ENCODE measurements at places on chromosomes 3 and 15. TPM values are rescaled to one million over a fixed set of nuclear protein-coding genes. Genes with fewer than 3 reads are reported as not detected.
A peak's percentile ranks its signal among the peaks of the same experiment; 100 is the strongest.

GRCh38 chr15:101357333-101357732 is 62.3 kb upstream of the SNRPA1 start:
- no peak for DNase-seq

GRCh38 chr3:171055336-171056178 is 29.0 kb upstream of the SLC2A2 start:
- DNase-seq = no peak

- DNase-seq = no peak
These were observed 38.5 kb downstream of the TAMM41 start for GRCh38 chr3:11808231-11808630.

- DNase-seq = no peak
These were observed 9.7 kb downstream of the ETV5 start for GRCh38 chr3:186099178-186099577.

DNA sequence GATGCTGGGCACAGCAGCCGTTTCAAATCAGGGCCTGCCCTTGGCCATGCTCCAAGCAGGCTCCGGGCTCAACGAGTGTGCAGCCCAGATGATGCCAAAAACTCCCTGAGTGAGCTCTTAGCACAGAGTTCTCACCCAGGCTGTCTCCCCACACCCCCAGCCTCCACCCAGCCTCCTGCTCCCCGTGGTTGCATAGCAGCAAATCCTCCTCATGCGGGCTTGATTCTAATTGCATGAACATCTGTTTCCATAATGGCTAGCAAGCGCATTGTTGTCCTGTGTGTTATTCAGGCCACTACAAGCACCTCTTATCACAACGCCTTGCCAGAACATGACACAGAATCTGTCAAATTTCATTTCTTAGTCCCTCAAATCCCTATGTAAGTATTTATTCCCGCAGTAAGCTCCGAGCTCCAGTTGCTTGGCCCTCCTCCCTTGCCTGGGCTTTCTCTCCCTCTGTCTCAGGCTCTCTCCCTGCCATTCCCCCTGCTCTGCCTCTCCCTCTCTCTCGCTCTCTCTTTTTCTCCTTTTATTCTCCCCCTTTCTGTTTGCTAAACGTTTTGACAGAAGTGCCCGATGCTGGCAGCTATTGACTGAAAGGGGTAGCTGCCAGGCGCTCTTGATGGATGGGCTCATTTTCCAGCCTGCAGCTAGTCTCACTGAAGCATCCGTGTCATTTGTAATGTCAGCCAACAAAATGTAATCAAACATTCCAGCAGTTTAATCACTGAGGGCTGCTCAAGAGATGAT is 306.5 kb downstream of the IL20RB start:
- DNase-seq = no peak

DNA sequence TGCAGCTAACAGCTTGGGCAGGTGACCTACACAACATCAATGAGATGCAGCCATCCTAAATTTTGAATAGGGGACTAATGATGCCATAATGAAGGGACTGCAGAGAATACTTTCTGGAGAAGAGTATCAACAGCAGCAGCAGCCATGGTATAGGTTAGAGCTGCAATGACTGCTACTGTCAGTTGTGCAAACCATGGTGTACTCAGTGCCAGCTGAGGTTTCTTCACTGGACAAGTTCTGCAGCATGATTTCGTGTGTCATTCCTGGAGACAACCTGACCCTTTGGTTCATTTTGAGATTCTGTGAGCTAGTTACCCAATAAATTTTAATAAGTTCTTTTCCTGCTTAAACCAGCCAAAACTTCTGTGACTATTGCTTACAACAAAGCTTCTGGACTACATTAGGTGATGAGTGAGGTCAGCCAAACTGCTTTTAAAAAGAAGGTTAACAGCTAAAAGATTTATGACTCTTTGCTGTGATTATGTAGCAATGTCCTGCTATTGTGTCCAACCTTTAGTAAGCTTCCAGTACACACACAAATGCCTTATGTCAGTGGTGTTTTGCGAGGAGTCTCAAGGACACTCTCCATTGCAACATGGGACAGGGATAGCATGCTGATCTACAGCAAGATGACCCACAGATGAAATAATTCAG is 4.8 kb upstream of the DAZL start:
- no peak for DNase-seq

- DNase-seq = no peak
These were observed 31.3 kb upstream of the SACM1L start for GRCh38 chr3:45657853-45658252.

- DNase-seq = no peak
These were observed 9.6 kb upstream of the SMARCC1 start for GRCh38 chr3:47791193-47791855.

DNA sequence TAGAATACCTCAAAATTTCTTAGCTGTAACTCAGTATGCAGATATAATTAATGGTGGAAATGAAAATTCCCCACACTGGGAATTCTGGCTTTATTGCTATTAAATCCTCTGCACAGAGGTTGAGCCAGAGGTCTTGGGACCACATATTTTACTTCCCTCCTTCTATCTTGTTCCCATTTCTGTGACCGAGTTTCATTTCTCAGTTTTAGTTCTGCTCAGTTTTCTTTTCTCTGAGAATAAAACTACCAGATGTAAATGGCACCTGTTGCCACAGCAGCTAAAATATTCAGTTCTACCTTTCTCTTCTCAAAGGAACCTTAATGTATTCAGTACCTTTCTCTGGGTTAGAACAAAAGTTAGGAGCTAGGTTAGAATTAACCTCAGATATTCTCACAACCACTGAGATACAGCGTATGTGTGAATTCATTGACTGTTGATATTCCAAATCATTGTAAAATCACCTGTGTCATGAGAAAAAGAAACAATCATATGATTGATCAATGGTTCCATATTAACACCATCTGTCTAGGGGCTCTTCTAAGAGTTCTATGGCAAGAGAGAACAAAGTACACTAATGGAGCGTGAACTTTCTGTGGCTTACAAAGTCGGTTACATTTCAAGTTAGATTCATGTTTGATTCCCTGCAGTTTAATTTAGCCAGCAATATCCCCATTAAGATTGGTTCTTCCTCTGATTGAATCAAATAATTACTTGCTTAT is 374.1 kb downstream of the EFHB start:
- DNase-seq = peak; percentile 68

DNA sequence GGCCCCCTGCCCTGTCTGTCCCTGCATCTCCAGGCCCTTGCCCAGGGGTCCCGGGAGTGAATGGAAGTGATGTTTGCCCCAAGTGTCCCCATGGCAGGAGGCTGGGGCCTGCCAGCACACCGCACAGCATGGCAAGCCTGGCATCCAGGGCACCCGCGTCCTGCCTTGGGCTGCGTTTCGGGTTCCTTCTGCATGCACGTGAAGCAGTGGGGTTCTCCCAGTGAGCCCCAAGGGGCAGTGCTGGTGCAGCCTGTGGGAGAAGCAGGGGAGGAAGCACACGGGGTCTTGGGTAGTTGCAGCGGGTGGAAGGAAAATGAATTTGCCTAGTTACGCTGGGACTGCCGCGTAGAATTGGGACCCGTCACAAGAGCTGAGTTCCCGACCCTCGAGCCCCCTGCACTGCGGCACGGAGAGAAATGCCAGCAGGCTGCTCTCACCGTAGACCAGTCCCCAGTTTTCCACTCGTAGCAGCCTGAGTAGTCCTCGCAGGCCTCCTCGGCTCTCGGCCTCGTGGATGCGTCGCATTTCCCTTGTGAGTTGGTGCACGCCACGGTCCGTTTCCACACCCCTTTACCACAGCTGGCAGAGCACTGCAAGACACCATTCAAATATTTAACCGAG is 259.5 kb upstream of the LYSMD4 start:
- DNase-seq = no peak

GRCh38 chr3:186670155-186670554 is 4.3 kb downstream of the HRG start:
- DNase-seq = no peak

DNA sequence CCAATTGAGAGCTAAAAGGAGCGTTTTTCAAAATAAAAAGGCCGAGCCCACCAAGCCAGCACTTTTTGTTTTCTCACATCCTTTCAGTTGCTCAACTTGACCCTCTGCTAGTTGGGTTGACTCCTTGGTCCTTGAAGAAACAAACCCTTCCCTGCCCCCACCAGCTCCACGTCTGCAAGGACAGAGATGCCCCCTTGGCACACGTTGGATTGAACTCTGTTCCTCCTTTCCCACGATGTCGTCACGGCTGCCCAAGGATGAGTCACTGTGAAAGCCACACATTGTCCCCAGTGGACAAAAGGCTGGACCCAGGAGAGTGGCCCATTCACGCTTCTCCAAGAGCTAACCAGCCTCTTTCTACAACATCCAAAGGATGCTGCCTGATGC is 43.0 kb upstream of the SPATA12 start:
- peak; percentile 23 for DNase-seq

DNA sequence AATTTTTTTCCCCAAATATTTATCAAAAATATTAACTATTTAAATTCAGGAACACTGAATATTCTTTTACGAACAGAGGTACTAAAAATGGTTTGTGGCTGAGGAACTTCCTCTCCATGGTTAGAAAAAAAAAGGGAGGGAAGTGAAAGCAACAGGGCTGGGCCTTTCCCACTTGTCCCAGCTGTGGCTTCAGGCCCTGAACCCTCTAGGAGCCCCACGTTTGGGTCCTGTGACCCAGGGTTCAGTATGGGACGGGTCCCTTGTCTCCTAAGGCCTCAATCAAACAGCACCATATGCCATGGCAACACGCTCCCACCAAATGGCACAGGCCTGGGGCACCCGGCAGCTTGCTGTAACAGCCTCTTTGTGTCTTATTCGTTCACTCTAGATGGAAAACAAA is 32.4 kb downstream of the POC1A start:
- peak; percentile 16 for DNase-seq

GRCh38 chr3:11600501-11601282 is 43.0 kb downstream of the VGLL4 start:
- DNase-seq = peak; percentile 19

GRCh38 chr15:38414357-38414756 is 39.6 kb upstream of the FAM98B start:
- peak; percentile 27 for DNase-seq

GRCh38 chr3:52891615-52892081 is 5.7 kb downstream of the STIMATE start:
- DNase-seq = no peak

Gene DPPA2
- not detected for total RNA-seq

Gene POPDC2
- 1.3 TPM for total RNA-seq

Gene IL16
- total RNA-seq = 85.1 TPM

Gene GATM
- 3.4 TPM for total RNA-seq

Gene SYNPR
- total RNA-seq = not detected

Gene CCR3
- not detected for total RNA-seq

Gene MYRIP
- not detected for total RNA-seq

Gene LRRIQ4
- total RNA-seq = 0.39 TPM

Gene IQCF2
- not detected for total RNA-seq

Gene GASK1A
- total RNA-seq = not detected

Gene EPB42
- total RNA-seq = not detected
